ENCODE measurements at places on chromosomes 7 and 10.

DNA sequence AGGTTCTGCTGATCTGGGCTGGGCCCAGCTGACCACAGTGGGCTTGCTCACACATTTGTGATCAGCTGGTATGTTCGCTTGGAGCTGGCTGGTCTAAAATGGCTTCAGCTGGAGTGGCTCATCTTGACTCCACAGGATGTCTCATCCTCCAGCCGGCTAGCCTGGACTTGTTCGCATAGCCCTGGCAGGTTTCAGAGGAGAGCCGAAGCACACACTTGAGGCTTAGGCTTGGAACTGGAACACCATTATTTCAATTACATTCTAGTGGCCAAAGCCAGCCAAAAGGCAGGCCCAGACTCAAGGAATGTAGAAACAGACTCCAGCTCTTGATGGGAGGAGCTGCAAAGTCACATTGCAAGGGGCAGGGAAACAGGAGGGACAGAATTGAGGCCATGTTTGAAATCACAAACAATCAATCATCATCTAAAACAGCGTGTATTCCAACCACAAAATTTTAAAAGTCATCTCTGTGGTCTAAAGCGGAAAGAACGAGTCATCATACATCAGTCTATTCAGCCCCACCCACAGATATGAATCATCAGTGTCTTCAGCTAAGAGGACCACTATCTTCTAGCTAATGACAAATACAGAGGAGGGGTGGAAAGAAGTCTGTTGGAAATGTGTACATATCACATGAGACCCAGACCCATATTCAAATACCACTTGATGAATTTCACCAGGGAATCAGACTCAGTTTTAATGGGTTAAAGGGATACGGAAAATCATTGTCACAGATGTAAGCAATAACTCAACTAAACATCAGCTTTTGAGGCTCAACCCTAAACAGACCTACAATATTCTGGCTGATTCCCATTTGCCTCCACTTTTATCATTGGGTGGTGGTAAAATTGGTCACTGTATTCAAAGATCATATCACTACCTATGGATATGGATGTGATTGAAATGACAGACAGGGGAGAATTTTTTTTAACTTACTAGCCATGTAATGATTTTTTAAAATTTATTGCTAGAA, 139.0 kb upstream of the MKLN1 start:
- peak; percentile 45 for DNase-seq

DNA sequence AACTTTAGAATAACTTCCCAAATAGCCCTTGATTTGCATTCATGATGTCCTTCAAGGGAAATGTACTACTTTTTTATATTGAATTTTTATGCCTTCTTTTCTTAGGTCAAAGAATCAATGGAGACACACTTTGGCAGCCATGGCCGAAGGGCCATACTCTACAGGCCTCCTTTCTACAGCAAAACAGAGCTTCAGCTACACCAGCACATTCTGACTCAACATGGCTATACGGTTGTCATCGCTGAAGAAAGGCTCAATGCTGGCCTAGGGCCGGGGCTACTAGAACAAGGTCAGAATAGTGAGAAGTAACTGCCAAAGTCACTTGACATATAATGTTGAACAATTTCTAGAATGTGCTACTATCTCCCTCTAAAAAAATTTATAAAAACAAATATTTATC, 27.0 kb downstream of the CPED1 start:
- DNase-seq: no peak

GRCh38 chr10:113573368-113573767, 20.5 kb downstream of the HABP2 start:
- no peak for DNase-seq

DNA sequence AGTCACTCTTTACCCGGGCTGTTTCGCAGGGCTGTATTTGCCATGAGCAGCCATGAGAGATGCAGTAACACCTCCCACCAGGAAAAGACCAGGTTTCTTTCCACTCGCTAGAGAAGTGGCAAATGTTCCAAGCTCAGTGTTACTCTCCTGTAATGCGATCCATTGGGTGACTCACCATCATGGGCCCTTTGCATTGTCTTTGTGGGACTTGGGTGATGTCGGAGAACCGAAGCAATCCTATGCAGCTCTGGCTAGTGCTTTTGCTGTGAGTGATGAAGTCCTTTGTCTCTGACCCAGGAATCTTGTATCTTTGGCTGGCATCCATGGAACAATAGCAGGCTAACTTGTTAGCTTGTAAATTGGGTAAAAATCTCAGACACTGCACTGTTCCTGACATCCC, 40.0 kb downstream of the GHRHR start:
- no peak for DNase-seq

GRCh38 chr7:84548366-84549365, 354.1 kb upstream of the SEMA3A start:
- no peak for DNase-seq

DNA sequence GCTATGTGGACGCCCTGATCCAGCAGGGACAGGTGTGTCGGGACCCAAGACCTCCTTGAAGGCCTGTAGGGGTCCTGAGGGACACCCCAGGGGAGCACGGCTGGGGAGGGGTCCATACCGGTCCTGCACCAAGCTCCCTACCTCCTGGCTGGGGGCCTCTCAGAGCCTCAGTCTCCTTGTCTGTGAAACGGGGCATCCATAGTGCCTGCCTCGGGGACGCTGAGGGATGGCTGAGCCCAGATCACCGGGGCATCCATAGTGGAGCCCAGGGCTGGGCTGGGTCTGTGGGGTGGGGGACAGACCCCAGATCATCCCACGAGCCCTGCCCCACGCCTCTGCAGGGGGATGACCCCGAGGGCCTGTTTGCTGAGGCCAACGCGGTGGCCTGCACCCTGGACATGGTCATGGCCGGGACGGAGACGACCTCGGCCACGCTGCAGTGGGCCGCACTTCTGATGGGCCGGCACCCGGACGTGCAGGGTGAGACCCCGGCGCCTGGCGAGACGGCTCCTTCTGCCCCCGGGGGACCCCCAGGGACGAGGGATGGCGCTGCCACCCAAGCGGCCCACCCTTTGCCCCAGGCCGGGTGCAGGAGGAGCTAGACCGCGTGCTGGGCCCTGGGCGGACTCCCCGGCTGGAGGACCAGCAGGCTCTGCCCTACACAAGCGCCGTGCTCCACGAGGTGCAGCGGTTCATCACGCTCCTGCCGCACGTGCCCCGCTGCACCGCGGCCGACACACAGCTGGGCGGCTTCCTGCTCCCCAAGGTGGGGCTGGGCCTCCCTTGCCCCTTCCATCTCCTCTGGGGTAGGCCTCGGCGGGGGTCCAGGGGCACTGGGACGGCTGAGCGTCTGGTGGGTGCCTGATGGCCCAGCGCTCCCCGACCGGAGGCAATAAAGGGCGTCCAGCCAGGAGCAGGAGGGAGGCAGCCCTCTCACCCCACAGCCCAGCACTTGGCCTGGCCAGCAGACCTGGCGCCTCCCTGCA, 4.1 kb downstream of the CYP2W1 start:
- DNase-seq: no peak

GRCh38 chr10:126478546-126478945, 90.3 kb upstream of the ADAM12 start:
- no peak for DNase-seq

GRCh38 chr7:146645383-146645976, 528.9 kb downstream of the CNTNAP2 start:
- DNase-seq: no peak

DNA sequence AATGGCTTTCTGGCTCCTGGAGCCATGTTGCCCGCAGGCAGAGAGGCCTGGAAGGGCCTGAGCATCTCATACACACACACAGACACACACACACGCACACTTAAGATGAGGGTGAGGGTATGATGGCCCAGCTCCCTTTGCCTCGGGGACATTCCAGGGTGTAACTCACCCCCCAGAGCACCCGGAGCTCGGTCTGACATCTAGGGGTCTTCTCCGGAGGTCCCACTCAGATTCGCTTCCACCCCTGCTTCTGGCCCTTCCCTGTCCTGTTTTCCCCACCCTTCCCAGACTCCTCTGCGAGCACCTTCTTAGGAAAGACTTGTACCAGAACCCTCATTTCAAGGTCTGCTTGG, 304.4 kb downstream of the GRID1 start:
- no peak for DNase-seq

GRCh38 chr7:151451626-151452571, 12.0 kb upstream of the CRYGN start:
- no peak for DNase-seq

- DNase-seq: peak; percentile 46
Observed at GRCh38 chr10:23344241-23344841, at the start of gene C10orf67. Gene C10orf67, minus strand, starts transcription at chr10:23344797. Its CDS starts 23 bp downstream, at chr10:23344774.

DNA sequence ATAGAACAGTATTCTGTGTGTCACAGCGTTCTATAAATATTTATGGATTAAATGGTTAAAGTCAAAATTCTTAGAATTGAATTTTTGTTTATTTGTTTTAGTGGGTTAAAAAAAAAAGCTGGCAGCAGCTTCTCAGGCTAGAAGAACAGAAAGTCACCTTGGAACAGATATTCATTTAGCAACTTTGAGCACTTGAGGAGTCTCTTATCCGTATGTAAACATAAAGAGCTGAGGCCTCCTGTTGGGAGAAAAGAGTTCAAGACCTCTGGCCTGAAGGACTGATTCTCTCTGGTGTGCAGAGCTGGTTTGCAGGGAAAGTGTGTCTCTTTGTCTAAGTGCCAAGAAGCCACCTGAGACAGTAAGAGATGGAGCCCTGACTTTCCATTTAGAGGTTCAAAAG, 109.9 kb downstream of the HERPUD2 start:
- no peak for DNase-seq

- DNase-seq: no peak
Observed at GRCh38 chr7:35019179-35019729, 18.0 kb downstream of the DPY19L1 start.

DNA sequence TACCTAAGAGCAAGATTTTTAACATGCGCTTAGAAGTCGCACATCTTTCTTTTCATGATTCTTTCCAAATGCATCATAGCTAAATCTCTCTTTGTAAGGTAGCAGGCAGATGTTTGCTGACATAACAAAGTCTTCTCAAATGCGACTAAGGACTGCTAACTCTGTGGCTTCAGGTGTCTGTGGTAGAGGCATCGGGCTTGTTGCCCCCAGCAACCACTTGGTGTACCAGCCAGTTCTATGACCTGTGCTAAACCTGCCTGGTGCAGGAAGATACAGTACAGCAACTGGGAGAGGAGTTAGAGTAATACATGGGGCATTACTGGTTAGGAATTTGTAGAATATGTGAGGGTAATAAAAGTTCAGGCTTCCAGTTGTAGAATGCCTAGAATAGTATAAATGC, 654.1 kb downstream of the NRG3 start:
- DNase-seq: no peak

DNA sequence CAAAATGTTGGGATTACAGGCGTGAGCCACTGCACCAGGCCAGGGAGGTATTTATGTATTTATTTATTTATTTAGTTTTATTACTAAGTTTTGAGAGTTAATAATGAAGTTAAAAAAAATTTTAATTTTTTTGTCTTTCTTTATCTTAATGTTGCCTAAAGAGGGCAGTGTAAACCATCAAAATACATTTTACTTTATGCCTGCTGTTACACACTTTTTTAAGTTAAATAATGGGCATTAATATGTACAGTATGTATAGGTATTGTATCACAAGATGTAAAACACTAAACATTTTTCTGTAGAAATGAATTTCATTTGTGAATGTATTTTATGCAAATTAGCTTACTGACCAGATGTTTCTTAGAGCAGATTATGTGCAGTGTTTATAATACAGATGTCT, 129.4 kb downstream of the AASS start:
- DNase-seq: no peak

- DNase-seq: peak; percentile 50
Observed at GRCh38 chr7:92836489-92836999, at the start of gene CDK6. Gene CDK6, minus strand, starts transcription at chr7:92836573. Its CDS starts 3,250 bp downstream, at chr7:92833323.

- no peak for DNase-seq
Observed at GRCh38 chr7:3033581-3033980, 10.1 kb downstream of the CARD11 start.

- no peak for DNase-seq
Observed at GRCh38 chr10:113052076-113052830, 102.2 kb downstream of the TCF7L2 start.

DNA sequence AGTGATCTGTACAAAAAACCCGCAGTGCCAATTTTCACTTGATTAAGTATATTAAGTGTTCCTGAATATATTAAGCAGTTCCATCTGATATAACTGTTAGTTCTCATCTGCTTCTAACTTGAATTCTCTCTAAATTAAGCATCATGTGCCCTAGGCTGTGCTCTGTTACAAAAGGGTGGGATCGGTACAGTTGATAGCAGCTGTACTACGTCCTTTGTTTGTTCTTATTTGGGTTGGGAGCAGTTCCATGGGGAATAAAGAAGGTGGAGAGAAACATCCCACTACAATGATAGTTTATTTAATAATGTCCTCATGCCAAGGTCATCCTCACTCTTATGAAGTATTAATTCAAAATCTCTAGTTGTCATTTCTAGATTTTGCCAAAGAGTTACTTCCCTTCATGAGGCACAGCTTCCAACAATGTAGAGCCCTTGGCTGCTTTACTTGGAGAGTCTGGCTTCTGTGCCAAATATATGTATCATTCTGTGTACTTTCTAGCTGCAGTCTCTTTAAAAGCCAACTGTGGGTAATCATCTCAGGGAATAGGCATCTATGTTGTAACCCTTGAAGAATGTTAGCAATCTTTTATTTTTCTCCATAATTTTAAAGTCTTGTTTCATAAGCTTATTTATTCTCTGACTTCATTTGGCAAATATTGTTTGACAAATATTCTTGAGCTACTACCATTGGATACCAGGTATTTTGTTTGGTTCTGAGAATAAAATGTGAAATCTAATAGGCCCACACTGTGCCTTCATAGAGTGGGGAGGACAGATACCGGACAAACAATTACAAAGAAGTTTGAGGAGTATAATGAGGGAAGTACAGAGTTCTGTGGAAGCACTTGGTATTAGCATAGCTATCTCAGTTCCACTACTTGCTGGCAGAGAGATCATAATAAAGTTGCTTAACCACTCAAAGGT, 22.4 kb upstream of the AHR start:
- no peak for DNase-seq

DNA sequence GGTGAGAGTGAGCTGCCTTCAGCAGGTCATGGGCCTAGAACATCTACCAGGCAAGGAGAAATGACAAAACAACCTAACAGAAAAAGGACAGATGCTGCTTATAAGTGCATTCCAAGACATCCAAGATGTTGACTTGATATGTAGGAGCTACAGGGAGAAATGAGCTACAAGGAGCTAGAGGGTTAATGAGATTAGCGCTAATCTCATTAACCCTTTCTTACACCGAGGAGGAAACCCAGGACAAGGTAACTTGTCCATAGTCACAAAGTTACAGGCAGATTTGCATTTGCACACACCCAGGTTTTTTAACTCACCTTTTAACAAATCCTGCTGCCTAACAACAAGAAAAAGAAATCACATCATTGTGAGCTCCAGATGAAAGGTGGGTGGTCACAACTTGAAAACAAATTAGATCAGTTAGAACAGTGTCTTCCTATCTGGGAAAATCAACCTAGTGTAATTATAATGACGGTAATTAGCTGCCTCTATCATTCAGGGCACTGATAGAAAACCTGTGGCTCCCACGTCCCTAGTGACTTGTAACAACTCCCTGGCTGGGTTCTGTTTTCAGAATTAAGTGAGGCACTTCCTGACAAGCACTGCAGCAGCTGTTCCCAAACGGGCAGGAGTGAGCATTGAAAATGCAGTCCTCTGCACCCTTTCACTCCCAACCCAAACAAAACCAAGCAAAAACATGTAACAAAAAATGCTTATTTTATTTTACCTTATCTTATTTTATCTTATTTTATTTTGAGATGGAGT, 5.7 kb downstream of the KIAA1549 start:
- no peak for DNase-seq

- no peak for DNase-seq
Observed at GRCh38 chr10:14774797-14775196, at the start of gene FAM107B. Gene FAM107B, minus strand, starts transcription at chr10:14774897. Its CDS starts 234 bp downstream, at chr10:14774663.

GRCh38 chr10:43043773-43044447, 33.0 kb upstream of the RET start:
- DNase-seq: no peak

All from stimulated activated CD4-positive, alpha-beta T cell treated with anti-CD3 and anti-CD28 coated beads, TNF-alpha, amount 100 ng/mL, for 24 hours (primary cell).